ENCODE measurements at places on chromosomes 12 and 14. TPM values are rescaled to one million over a fixed set of nuclear protein-coding genes. Genes with fewer than 3 reads are reported as not detected.

DNA sequence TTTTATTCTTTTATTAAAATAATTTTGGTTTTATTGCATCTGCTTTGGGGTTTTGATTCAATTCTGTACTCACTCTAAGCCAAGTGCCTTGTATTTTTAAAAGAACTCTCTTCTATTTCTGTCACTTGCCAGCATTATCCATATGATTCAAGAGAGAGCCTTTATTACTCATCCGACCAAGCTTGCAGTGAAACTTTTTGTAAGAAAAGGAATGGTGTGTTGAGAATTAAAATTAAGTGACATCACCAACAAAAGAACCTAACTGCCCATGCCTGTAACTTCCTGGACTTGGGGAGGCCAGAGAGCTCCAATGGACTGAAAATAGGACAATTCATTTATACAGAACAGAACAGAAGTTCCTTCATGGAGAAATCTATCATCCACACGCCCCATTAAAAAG, 52.1 kb downstream of the GALNT4 start:
- no peak overlapping the region for H3K27ac ChIP-seq
- H3K36me3 ChIP-seq = no peaks in the 10 kb centered on the region

CGRRF1 gene
- 11.7 TPM for polyA plus RNA-seq

DNA sequence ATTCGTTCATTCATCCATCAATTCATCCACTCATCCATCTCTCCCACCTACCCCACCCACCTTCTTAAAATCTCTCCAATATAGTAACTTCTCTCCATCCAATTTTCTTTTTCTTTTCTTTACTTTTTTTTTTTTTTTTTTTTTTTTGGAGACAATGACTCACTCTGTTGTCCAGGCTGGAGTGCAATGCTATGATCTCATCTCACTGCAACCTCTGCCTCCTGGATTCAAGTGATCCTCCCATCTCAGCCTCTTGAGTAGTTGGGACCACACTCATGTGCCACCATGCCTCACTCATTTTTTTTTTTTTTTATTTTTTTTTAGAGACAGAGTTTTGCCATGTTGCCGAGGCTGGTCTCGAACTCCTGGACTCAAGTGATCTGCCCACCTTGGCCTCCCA, 118.4 kb downstream of the SUDS3 start:
- H3K4me1 ChIP-seq = no peaks in the 10 kb centered on the region
- no peaks in the 10 kb centered on the region for H3K27me3 ChIP-seq
- no peak for DNase-seq

SYNDIG1L gene
- not detected for polyA plus RNA-seq

DNA sequence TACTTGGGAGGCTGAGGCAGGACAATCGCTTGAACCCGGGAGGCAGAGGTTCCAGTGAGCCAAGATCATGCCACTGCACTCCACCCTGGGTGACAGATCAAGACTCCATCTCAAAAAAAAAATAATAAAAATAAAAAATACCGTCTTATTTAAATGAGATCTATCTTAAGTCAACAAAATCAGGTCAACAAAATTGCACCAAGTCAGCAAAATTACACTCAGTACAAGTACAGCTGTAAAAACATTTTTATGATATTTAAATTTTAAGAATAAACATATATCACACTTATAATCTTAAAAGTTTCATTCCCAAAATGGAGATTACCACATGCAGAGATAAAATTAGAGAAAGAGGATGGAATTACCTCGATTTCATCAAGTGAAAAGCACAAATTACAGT, 33.2 kb downstream of the HECTD1 start:
- DNase-seq = no peak
- H3K27ac ChIP-seq = no peak overlapping the region
- no peaks in the 10 kb centered on the region for H3K27me3 ChIP-seq

DNA sequence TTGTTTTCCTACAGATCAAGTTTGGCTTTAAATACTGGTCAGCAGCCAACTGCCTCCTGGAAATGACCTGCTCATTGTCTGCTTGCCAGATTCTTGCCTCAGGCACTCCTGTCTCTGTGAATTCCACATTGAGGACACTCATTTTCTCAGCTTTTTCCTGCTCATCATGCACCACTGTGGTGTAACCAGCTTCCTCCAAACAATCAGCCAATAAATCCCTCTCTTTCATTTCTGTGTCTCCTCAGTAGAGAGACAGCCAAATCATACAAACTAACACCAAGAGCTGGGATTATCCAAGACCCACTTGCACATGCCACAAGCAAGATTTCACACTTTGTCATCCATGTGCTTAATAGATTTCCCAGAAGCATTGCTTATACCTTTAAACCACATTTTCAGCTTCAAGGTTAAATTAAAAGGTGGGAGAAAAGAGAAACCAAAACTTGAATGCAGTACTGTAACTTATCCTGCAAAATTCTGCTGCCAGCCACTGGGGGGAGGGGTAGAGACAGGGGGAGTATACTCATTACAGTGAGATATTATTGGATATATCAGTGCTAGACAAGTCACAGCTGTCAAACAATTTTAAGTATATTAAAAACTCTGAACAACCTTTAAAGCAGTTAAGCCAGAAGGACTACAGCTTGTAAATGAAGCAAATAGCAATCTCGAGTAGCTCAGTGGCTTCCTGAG, 105.0 kb downstream of the PPP2R5E start:
- H3K4me1 ChIP-seq = peaks cover 18% of the 10 kb centered on the region
- H3K27me3 ChIP-seq = no peaks in the 10 kb centered on the region
- H3K36me3 ChIP-seq = no peaks in the 10 kb centered on the region
- peak overlapping the region; percentile 29 for H3K4me3 ChIP-seq
- DNase-seq = peak; percentile 96
- H3K27ac ChIP-seq = peak overlapping the region; percentile 32

DNA sequence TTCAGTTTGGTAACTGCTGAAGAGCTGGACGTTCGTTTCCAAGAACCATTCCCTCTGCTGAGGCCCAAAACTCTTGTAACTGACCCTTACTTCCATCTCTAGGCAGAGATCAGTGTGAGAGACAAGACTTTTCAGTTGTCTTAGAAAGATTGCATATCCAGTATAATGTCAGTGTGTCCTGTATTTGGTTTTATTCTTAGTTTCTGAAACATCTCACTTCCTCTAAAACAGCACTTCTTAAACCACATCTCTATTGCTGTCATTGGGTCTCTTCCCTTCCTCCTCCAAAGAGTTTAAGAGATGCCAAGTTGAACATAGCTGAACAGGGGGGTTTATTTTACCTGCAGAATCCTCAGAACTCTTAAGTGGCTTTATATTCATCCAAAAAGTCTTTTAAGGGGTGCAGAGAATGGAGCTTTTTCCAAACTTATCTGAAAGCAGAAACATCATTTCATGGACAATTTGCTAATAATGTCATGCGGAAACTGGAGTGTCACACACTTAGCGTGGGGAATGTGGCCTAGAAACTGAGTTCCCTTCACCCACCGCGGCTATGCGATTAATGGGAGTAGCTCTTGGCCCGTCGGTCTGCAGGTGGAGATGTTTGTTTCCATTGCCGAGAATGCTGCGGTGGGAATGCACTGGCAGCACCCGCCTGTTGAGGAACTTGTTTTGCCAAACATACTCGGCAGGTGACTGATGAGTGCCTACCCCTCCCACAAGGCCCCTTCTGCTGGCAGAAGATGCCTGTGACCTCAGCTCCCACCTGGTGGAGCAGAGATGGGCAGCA, 148.2 kb downstream of the ADGRD1 start:
- H3K27ac ChIP-seq = no peak overlapping the region
- no peaks in the 10 kb centered on the region for H3K36me3 ChIP-seq
- no peaks in the 10 kb centered on the region for H3K27me3 ChIP-seq
- H3K4me1 ChIP-seq = no peaks in the 10 kb centered on the region
- DNase-seq = no peak
- no peak overlapping the region for H3K4me3 ChIP-seq

DNA sequence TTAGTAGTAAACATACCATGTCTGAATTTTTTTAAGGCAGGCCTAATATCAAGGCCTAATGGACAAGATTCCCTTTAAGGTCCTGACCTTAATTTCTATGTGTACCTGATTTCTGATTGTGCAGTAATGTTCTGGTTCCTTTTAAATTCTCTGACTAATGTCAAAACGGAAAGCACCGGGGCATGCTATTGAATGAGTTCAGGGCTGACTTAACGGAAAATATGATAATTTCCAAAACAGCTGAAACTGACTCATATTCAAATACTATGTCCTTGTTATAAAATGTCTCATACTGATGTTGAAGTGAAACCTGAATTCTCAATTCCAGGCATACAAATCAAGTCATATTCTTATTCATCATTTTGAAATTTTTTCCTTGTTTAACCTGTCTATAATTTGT, 6.7 kb downstream of the TAS2R43 start:
- no peak overlapping the region for H3K27ac ChIP-seq
- H3K27me3 ChIP-seq = no peaks in the 10 kb centered on the region
- DNase-seq = no peak
- no peak overlapping the region for H3K4me3 ChIP-seq
- no peaks in the 10 kb centered on the region for H3K36me3 ChIP-seq
